ENCODE measurements at places on chromosomes 4 and X.

GRCh38 chrX:134948333-134949241 lies 42.2 kb upstream of the SMIM10 start:
- DNase-seq, result no peak

DNA sequence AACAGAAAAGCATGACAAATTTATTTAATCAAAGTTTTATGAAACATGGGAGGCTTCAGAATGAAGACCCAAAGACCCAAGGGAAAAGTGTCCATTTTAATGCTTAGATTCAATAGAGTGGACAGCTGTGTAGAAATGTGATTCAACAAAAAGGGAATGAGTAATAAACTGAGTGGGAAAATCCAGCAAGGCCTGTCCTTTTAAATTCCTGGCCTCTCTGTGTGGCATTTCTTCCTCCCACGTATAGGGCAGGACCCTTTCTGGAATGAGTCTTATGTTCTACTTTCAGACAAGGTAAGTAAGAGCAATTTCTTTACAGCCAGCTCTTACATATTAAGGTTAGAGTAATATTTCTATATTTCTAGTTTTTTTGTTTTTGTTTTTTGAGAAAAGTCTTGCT lies 14.5 kb downstream of the AASDH start:
- no peak for DNase-seq

- no peak for DNase-seq
Observed at GRCh38 chr4:126242679-126243390, 928.1 kb downstream of the FAT4 start.

GRCh38 chr4:86791126-86791525 lies 58.1 kb downstream of the SLC10A6 start:
- no peak for DNase-seq

DNA sequence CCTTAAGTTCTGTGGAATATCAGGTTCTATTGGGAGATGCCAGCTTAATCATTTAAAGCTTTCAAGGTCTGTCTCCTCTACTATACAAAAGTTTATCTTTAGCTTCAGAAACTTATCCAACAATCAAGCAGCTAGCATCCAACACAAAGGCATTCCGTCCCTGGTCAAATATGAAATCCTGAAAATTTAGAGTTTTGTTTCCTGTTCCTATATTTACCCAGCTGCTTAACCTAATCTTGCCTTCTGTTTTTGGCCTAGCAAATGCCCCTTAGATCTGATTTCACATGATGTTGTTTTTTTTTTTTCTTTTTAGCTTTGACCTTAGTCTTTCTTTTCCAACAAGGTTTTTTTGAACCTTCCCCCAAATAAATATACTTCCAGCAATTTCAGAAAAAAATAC lies 33.8 kb downstream of the FAM13A start:
- DNase-seq, result no peak

Data from Right ventricle myocardium inferior (tissue), 1 donor.